ENCODE measurements at places on chromosomes 7 and 10.
A peak's percentile ranks its signal among the peaks of the same experiment; 100 is the strongest.

GRCh38 chr7:68857571-68857970, 740.7 kb upstream of the AUTS2 start:
- no peak for DNase-seq

DNA sequence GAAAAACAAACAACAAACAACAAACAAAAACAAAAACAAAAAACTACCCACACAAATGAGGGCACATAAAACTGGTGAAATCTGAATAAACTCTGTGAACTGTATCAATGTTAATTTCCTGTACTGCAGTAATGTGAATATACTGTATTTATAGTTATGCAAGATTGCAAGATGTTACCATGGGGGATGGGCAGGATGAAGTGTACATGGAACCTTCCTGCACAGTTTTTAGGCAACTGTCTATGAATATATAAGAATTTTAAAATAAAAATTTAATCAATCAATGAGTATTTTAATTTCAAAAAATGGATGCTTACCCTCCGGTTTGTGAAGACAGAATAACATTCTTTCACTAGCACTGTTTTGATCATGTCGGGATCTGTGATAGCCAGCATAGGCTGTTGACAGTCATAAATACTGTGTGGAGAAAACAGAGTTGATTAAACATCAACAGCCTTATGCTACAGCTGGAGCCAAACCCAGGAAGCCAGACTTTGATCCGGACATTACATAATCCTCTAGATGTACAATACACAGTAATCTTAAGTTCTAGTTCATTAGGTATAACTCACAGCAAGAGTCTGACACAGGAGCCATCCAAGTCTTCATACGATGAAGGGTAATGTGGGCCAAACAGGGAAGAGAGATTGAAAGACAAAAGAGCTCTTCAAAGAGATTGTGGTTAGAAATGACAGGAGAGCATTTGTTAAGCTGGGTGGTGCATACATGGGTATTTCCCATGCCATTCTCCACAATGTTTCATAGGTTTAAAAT, 14.8 kb downstream of the CYP3A7 start:
- no peak for DNase-seq

GRCh38 chr10:91761721-91762120, 36.5 kb upstream of the TNKS2 start:
- DNase-seq, result no peak

GRCh38 chr10:110775406-110775805, 96.3 kb upstream of the PDCD4 start:
- no peak for DNase-seq

- peak; percentile 34 for DNase-seq
These were observed 19.0 kb upstream of the CLDN4 start for GRCh38 chr7:73811760-73812168.

GRCh38 chr7:138246428-138246827, 170.2 kb downstream of the AKR1D1 start:
- no peak for DNase-seq

DNA sequence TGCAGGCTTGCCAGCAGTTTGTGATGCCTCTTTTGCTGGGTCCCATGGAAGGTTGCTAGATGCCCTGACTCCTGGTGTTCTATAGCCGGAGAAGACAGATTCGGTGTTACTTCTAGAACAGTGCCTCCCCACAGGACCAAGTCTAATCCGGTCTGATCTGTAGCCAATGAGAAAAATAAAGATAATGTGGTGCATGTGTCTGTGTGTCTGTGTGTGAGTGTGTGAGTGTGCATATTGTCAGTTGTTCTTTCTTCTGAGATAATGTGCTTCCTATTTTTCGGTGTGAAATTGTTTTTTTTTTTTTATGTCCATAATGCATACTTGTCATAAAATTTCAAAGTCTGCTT, 29.7 kb upstream of the ZNRF2 start:
- DNase-seq, result no peak

DNA sequence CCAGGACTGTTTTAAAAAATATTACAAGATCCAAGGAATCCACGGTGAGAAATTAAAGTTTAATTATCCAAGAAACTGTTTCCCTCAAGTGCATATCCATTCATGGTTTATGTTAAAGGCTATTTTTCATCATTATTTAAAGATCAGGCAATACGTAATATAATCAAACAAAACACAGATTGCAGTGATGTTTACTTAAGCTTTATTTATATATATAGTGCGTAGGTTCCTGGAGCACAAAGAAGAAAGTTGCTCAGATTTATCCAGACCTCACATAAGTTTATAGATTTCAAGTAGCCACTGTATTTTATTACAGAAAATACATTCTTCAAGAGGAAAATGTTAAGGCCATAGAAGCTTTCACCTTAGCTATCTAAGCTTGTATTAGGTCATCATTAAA, 210.0 kb upstream of the KLF14 start:
- no peak for DNase-seq

- no peak for DNase-seq
These were observed 80.2 kb downstream of the RAB18 start for GRCh38 chr10:27584302-27584701.

DNA sequence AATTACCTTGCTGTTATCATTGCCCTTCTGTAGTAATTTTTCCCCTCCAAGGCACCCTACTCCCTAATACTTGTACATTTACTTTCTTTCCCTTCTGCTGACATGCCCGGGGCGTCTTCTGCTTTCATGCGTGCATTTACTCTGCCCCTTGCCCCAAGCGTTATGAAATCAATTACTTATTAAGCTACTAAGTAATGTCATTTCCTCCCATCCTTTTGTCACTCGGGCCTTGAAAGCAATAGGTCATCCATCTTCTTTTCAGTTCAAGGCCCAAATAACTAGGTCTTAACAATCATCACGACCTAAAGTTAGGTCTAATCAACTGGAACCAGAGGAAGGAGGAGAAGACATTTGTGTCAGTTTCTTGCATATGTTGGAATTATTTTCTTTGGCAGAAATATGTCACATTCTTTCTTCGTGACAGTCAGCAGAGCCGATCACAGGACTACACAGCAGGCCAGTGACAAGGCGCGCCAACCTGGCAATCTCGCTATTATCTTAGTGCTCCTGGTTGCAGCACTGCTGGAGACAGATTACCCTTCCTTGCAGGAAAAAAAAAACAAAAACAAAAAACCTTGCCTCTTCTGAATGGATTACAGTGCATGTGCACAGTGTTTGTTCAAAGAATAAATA, 179.2 kb downstream of the RELN start:
- DNase-seq, result no peak

DNA sequence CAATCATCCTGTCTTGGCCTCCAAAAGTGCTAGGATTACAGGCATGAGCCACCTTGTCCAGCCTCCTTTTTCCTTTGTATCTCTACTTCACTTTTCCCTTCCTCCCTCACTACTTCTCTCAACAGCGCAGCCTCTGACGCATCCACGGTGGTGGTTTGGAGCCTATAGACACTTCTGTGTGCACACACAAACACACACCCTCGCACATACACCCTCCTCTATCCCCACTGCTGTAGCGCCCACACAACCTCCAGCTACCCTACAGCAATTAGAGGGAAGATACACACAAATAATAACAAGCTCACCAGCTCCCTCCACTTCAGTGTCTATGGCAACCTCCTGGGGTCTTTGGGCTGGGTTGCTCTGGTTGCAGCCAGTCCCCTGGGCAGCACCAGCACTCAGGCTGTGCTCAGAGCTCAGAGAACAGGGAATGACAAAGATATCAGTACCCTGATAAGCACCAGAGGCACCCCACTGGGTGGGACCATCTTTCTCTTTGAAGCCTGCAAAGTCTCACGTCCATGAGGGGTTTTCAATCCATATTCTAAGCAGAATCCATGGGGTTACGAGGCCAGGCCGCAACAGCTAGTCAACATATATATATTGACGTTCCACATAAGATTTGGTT, 3.3 kb upstream of the CAMK2G start:
- no peak for DNase-seq

- no peak for DNase-seq
These were observed 158.3 kb upstream of the HDAC9 start for GRCh38 chr7:18337048-18337809.

DNA sequence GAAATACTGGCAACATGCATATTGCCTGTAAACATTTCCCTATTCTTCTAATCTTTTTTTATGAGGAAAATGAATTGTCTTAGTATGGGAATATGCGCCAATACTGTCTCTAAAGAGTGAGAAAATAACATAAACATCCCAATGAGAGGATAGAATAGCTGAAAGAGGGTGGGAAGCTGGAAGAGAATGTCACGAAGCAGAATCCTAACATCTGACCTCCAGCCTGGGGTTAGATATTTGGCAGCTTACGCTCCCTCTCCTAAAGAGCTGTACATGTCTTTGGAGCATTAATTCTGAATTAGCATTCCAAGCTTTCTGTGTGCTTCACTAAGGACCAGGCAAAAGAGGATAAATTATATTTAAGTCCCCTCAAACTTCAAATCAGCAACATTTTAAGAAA, 31.6 kb upstream of the SLC16A12 start:
- DNase-seq, result no peak

GRCh38 chr10:96257944-96258343, 13.4 kb downstream of the BLNK start:
- no peak for DNase-seq

- no peak for DNase-seq
These were observed 10.9 kb upstream of the LGI1 start for GRCh38 chr10:93746844-93747284.

- DNase-seq, result no peak
These were observed 150.6 kb upstream of the NRG3 start for GRCh38 chr10:81724431-81724830.

- DNase-seq, result no peak
These were observed 35.2 kb upstream of the YAE1 start for GRCh38 chr7:39530971-39531370.

GRCh38 chr7:82109288-82109687, 334.3 kb downstream of the CACNA2D1 start:
- no peak for DNase-seq

GRCh38 chr10:13236638-13237037, 2.5 kb upstream of the UCMA start:
- DNase-seq, result no peak

DNA sequence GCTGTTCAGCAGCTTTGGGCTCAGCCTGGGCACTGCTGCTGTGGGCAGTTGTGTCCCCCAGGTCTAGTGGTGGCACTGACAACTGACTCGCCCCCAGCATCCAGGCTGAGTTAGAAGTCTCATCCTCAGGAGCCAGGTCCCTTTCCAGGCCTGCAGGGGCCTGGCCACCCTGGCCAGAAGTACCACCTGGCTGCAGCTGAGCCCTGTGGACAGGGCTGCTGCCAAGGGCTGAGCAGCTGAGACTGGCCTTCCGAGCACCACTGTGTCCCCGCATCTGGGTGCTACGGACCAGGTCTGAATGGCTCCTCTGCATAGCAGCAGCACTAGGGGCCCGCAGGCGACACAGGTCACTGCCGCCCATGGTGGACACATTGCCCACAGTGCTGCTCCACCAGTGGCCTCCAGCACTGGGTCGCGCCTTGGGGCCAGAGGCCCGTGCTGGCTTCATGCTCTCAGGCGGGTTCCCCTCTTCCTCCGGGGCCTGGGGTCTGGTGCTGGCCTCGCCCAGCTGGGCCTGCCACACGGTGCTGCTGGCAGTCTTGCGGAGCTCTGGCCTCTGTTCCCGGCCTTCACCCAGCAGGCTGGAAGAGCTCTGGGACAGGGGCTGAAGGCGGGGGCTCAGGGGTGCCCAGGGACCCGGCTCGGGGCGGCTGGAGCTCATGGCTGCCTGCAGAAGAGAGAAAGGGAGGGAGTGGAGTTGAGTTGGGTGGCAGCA, 6.2 kb downstream of the GPRIN2 start:
- no peak for DNase-seq

DNA sequence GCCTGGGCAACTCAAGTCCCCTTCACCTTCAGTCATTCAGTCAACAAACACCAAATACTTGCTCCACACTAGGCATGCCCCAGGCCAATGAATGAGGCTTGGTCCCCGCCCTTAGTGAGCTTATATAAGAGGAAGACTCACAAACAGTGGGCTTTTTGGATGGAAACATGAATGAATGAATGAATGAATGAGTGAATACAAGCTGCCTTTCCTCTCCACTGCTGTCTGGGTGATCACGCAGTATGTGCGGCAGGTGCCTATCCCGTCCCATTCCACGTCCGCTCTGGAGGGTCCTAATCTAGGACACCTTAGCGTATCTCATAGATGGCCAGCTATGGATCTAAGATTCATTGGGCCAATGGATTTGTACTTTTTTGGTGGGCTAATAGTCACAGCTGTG, 19.8 kb upstream of the GTF2I start:
- no peak for DNase-seq

DNA sequence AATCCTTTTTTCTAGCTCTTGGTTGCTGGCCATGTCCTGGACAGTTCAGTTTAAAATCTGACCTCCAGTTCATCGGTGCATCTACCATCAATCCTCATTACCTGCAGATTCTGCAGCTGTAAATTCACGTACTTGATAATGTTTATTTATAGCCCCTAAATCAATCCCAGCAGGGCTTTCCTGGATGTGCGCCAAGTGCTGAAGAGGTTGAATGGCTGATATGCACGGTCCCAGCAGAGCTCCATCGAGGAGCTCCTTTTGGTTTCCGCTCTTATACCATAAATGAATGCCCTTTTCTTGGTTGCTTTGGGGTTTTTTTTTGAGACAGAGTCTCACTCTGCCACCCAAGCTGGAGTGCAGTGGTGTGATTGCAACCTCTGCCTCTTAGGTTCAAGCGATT, 91.2 kb upstream of the CCZ1B start:
- DNase-seq, result no peak

- no peak for DNase-seq
These were observed 123.8 kb upstream of the INSYN2A start for GRCh38 chr10:127320176-127320575.

Data from stimulated activated CD8-positive, alpha-beta memory T cell treated with anti-CD3 and anti-CD28 coated beads, Interleukin-7, amount 100 ng/mL, for 1 hour (primary cell).